G401 (cell line): ENCODE measurements at places on chromosomes 6 and 20. TPM values are rescaled to one million over a fixed set of nuclear protein-coding genes. Genes with fewer than 3 reads are reported as not detected.

MYL9 gene
- 28.2 and 41.4 TPM in 2 replicates for total RNA-seq

COL11A2 gene
- total RNA-seq: 7.0 and 10.4 TPM in 2 replicates

HLA-DQA2 gene
- not detected in 2 replicates for total RNA-seq

TP53TG5 gene
- total RNA-seq: not detected in 2 replicates

C6orf163 gene
- 0.34 and 0.80 TPM in 2 replicates for total RNA-seq

RSPH3 gene
- 0.43 and 2.1 TPM in 2 replicates for total RNA-seq

TAP2 gene
- total RNA-seq: 8.9 and 14.5 TPM in 2 replicates

PGC gene
- not detected in 2 replicates for total RNA-seq
